ENCODE measurements at places on chromosomes 5 and 9.

GRCh38 chr5:144201588-144201987 is 30.9 kb downstream of the KCTD16 start:
- no peak for DNase-seq

DNA sequence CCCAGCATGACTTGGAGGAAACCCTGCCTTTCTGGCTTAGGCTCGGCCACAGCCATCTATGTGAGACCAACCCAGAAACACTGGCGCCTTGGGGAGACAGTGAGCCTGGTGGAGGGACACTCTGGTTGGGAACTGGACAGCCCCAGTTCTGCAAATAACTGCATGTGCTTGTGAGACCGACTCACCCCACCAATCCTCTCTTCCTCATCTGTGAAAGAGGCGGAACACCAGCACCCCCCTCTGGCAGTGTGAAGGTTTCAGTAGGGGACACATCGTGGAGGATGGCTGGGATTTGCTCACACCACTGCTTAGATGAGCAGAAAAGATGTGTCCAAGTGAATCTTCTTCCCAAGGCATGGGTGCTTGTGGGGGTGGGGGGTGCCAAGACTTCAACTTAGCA is 43.4 kb upstream of the N4BP3 start:
- DNase-seq, result peak; percentile 54

DNA sequence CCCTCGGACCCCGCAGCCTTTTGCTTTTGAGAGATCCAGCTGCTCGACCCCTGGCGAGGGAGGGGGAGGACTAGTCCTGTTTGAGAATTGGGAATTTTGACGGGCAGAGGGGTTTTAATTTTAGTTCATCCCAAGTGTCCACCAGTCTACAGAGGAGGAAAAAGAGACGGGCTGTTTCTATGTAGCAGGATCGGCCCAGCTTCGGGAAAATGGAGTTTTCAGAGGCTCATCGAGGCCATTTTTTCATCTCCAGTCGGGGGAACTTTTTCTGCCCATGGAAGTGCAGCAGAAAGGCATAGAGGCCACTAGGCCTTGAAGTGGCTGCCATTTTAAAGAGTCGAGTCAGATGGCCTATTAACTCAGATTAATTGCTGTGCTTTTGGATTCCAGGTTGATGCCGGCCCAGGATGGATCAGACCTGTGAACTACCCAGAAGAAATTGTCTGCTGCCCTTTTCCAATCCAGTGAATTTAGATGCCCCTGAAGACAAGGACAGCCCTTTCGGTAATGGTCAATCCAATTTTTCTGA is 1.2 kb downstream of the NSD1 start:
- DNase-seq, result no peak

- DNase-seq, result no peak
These were observed 18.4 kb upstream of the ERAP2 start for GRCh38 chr5:96857924-96858323.

GRCh38 chr5:169954786-169955185 is 25.5 kb downstream of the INSYN2B start:
- DNase-seq, result no peak

DNA sequence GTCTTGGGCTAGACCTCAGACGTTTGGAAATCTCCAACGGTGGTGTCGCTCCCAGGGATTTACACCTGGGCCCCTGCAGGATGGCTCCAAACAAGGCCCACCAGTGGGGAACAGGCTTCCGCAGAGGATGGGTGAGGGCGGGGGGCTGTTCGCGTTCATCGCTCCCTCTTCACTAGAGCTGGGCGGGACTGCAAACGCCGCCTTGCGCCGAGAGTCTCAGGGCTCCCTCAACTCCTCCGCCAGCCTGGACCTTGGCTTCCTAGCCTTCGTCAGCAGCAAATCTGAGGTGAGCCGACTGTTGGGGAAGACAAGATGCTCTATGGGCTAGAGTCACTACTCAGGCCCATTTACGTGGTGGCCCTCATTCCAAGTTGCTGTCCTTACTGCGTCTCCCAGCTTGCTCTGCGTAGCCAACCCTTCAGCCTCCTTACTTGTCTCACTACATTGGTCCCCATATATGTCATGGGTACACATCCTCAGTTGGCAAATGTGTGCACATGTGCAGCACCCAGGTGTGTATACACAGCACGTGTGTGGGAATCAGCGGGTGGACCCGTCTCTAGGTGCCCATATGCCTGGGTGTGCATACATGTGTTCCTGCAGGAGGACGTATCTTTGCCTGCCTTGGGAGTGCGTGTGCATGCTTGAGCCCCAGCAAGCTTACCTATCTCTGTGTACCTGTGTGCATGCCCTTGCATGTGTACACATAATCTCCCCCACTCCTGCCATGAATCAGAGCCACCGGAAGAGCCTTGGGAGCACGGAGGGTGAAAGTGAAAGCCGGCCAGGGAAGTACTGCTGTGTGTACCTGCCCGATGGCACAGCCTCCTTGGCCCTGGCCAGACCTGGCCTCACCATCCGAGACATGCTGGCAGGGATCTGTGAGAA is 10.5 kb downstream of the RGS14 start:
- DNase-seq, result no peak

DNA sequence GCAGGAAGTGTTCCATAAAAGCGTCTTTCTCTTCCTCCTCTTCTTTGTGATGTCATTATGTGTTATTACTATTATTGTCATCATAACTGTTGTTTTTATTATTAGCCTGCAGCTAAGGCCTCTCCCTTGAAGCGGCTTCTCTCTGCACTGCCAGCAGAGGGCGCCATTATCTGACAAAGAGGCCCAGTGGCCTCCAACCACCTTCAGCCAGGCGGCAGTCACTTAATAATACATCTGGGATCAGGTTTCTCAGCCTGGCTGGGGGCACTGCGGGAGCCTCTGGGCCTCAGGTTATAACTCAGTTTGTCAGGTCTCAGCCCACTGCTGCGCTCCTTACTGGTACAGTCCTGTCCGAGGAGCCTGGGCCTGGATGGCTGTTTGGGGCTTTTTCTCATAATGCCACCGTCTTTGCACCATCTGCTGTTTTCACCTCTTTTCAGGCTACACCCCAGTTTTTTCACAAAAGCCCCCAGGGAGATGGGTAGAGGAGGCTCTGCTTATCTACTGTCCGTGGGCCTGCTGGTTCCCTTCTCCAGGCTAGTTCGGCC is 281.9 kb downstream of the NSG2 start:
- DNase-seq, result no peak

GRCh38 chr5:1913578-1913977 is 30.9 kb upstream of the IRX4 start:
- DNase-seq, result no peak

- DNase-seq, result no peak
These were observed 25.9 kb upstream of the ANKRD55 start for GRCh38 chr5:56259002-56259511.

DNA sequence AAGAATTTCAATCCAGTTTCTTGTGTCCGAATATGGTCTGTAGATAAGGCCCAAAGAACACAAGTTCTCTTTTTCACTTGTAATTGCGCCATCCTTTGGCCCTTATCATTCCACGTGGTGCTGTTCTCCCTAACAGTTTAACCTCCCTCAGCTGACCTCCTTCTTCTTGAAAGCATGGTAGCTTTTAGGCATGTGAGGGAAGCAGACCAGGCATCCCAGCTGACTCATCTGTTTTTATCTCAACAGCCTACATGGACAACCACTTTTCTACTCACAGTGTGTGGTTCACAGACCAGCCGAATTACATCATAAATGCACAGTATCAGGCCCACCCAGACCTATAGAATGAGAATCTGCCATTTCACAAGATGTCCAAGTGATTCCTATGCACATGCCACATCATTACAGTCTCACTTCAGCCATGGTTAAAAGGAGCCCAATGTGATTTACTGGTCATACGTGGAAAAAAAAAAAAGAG is 26.9 kb upstream of the PLIN2 start:
- DNase-seq, result no peak

DNA sequence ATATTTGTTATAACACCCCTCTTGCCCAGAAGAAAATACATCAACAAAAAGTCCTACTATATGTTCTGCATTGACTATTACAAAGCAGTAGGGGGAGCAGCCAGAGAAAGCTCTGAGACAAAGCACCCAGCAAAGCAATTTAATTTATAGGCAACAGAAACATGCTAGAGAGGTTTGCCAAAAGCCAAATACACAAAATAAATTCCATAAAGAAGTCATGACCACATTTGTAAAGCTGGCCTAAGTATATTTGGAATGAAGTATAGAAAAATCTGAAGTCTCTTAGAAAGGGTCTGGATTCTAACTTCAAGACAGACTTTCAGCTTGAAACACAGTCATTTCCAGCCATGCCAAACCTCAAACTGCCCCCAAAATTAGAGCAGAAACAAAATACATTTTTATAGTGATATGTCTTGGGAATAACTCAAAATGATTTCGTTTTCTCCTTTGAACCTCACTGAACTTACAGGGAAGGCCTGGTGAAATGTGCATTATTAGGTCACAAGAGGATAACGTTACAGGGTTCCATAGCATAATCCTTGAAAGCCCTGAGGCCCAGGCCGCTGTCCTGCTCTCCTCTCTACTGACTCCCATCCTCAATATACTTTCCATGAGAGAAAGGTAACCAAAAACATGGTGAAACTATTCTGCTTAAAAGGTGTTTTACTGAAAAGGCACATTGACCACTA is 451.8 kb downstream of the RAB3C start:
- DNase-seq, result no peak

- DNase-seq, result no peak
These were observed 9.5 kb upstream of the QRFP start for GRCh38 chr9:130905902-130906734.

GRCh38 chr5:173733021-173733420 is 116.6 kb upstream of the BOD1 start:
- DNase-seq, result no peak

GRCh38 chr5:65749956-65750355 is 28.0 kb downstream of the NLN start:
- no peak for DNase-seq

GRCh38 chr5:132238901-132239500 is 11.3 kb upstream of the P4HA2 start:
- no peak for DNase-seq

GRCh38 chr5:167945542-167946384 is 345.7 kb upstream of the WWC1 start:
- DNase-seq, result no peak

GRCh38 chr5:78640662-78641474 is 7.7 kb downstream of the LHFPL2 start:
- DNase-seq, result no peak

DNA sequence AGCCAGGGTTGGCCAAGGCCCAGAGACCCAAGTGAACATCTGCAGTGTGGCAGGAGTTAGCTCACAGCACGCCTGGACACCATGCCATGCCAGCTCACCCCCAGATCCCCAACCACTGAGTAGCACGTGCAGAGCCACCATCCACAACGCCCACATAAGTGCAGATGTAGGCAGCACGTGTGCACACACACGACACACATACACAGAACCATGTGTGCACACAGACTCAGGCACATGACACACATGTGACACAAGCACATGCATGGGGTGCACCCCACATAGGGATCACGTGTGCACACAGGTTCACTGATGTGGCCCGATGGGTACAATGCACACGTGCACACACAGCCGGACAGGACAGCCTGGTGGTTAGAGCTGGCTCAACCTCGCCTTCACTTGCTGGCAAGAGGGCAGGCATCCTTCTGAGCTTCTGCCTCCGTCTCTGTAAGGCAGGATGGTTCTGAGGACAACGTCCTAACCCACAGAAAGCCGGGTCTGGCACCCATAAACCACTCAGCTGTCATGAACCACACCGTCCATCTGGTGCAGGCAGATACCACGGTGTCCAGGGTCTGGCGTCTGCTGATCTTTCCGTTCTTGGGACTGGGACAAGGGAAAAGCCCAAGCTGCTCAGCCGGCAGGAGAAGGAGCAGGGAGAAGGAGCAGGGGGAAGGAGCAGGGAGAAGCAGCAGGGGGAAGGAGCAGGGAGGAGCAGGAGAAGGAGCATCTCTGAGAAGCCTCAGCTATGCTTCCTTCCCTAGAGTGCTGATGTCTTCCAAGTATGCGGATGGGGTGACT is 12.0 kb downstream of the LRRC26 start:
- DNase-seq, result no peak

GRCh38 chr9:90073186-90073945 is 468.6 kb downstream of the GADD45G start:
- DNase-seq, result no peak

GRCh38 chr5:80134876-80135275 is 99.7 kb downstream of the THBS4 start:
- no peak for DNase-seq

DNA sequence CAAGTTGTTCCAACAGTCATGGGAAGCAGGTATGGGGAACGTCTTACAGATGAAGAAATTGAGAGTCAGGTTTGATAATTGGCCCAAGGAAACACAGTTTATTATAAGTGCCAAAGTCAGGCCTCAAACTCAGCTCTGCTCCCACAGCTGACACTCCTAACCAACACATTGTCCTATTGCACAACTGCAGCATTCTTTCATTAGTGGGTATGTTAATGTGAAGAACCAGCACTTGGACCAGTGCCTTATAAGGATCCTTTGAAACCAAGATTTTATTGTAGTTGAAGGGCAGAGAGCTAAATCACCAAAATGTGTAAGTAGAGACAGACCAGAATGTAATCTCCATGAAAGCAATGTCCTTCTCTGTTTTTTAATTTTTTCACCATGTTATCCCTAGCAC is 56.1 kb downstream of the GRIA1 start:
- DNase-seq, result no peak

GRCh38 chr5:91271999-91272398 is 111.1 kb downstream of the ARRDC3 start:
- DNase-seq, result no peak

- DNase-seq, result no peak
These were observed 184.2 kb upstream of the TMEM161B start for GRCh38 chr5:88452820-88453219.

GRCh38 chr9:119588874-119589744 is 219.9 kb upstream of the BRINP1 start:
- DNase-seq, result no peak

DNA sequence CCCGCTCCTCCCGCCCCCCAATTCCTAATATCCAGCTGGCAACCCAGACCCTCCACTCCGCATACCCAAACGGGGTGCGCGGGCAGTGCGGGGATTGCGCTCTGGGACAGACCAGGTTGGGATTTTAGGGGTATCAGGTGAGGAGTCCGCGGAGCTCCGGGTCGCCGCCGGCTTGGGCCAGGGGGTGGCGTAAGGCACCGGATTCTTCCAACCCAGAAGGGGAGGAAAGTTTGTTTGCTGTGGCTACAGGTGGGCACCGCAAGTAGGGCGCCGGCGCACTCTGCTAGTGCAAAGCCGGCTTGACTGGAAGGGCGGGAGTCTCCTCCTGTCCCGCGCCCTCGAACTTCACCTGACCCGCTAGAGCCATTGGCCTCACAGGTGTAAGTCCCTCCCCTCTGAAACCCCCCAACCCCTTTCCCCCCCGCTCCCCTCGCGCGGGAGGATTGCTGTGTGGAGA is 709 bp downstream of the IQGAP2 start:
- DNase-seq, result peak; percentile 48

GRCh38 chr5:139637438-139638089 is 10.6 kb upstream of the CXXC5 start:
- peak; percentile 79 for DNase-seq

DNA sequence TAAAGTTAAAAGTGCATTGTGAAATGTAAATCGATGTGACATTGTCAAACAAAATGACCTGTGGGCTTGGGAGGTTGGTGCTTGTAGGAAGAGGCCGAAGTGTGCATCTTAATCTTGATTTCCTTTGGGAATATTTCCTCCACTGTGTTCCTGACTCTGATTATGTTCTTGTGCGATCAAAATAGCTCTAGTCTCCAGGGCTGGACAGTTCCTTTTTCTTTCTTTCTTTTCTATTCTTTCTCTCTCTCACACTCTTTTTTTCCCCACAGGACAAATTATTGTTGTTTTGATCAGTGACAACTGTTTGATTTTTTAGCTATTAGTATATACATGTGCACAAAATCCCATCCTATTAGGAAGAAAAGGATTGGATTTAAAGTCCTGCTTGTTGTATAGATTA is 347.5 kb downstream of the ZSWIM6 start:
- no peak for DNase-seq

GRCh38 chr9:37976714-37977477 is 73.0 kb upstream of the SLC25A51 start:
- no peak for DNase-seq
